ENCODE measurements at places on chromosomes 7 and 10. TPM values are rescaled to one million over a fixed set of nuclear protein-coding genes. Genes with fewer than 3 reads are reported as not detected.

The NPY4R2 gene
- total RNA-seq = not detected

The AVL9 gene
- 10.0 TPM for total RNA-seq

The TRIM50 gene
- total RNA-seq = 0.72 TPM

The LIPN gene
- not detected for total RNA-seq

The TCF7L2 gene
- 11.1 TPM for total RNA-seq

The NRG3 gene
- total RNA-seq = not detected

The GJD4 gene
- not detected for total RNA-seq

The MCM10 gene
- total RNA-seq = 4.2 TPM

The ASZ1 gene
- not detected for total RNA-seq

The SEMA3D gene
- total RNA-seq = 1.00 TPM

The AKR1C3 gene
- 25.1 TPM for total RNA-seq

GRCh38 chr7:158955146-158955870 is 99.0 kb downstream of the DYNC2I1 start:
- peaks cover 12% of the 10 kb centered on the region for H3K27me3 ChIP-seq
- DNase-seq = no peak
- H3K27ac ChIP-seq = no peak overlapping the region
- H3K36me3 ChIP-seq = no peaks in the 10 kb centered on the region
- no peak overlapping the region for H3K4me3 ChIP-seq

DNA sequence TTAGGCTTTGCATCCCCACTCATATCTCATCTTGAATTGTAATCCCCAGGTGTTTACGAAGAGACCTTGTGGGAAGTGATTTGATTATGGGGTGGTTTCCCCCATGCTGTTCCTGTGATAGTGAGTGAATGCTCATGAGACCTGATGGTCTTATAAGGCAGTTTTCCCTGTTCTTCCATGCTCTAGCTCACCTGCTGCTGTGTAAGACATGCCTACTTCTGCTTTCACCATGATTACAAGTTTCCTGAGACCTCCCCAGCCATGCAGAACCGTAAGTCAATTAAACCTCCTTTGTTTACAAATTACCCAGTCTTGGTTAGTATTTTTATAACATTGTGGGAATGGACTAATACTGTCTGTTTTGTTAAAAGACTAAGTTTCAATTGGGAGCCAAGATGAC is 35.3 kb upstream of the ZNF92 start:
- no peaks in the 10 kb centered on the region for H3K36me3 ChIP-seq
- H3K4me1 ChIP-seq = no peaks in the 10 kb centered on the region
- H3K27ac ChIP-seq = no peak overlapping the region
- DNase-seq = no peak
- no peaks in the 10 kb centered on the region for H3K27me3 ChIP-seq

- no peaks in the 10 kb centered on the region for H3K27me3 ChIP-seq
- H3K4me3 ChIP-seq = peak overlapping the region; percentile 18
- peak overlapping the region; percentile 98 for H3K27ac ChIP-seq
- H3K36me3 ChIP-seq = no peaks in the 10 kb centered on the region
- peak; percentile 79 for DNase-seq
- H3K4me1 ChIP-seq = peaks cover 100% of the 10 kb centered on the region
Measured at GRCh38 chr10:71766717-71767419, 6.5 kb downstream of the VSIR start.

DNA sequence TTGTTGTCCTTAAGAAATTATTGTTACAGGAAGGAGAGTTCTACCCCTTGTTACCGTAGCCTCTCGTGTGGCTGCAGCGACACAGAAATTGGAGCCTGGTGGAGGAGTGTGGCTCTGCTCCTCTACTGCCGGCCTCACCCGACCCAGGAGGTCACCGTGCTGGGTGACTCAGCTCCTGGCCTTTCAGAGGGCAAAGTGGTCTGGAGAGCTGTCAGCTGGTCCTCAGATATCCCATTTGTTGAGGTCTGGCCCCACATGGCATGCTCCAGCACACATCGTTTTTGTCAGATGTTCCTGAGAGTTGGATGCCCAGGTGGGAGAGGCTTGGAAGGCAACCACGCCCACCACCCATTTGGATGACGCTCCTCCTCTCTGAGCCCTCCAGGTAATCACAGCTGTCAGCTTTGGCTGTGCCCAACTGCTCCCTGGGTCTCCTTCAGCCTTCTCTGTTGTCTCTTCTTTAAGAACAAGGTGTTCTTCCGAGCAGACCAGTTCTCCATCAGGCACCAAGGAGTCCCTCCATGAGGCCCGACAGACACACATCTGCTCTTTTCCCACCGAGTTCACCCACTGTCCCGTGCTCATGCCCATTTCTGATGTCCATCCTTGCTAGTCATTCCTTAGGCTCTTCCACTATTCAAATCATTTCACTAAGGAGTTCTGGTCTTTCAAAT is 80.3 kb downstream of the RAMP3 start:
- no peaks in the 10 kb centered on the region for H3K36me3 ChIP-seq
- no peaks in the 10 kb centered on the region for H3K4me1 ChIP-seq
- no peaks in the 10 kb centered on the region for H3K27me3 ChIP-seq
- no peak overlapping the region for H3K27ac ChIP-seq
- no peak for DNase-seq

- peak overlapping the region; percentile 88 for H3K27ac ChIP-seq
- peaks cover 13% of the 10 kb centered on the region for H3K4me1 ChIP-seq
- H3K4me3 ChIP-seq = no peak overlapping the region
- H3K27me3 ChIP-seq = no peaks in the 10 kb centered on the region
- DNase-seq = no peak
Measured at GRCh38 chr10:77975086-77975666, 48.6 kb upstream of the DLG5 start.

DNA sequence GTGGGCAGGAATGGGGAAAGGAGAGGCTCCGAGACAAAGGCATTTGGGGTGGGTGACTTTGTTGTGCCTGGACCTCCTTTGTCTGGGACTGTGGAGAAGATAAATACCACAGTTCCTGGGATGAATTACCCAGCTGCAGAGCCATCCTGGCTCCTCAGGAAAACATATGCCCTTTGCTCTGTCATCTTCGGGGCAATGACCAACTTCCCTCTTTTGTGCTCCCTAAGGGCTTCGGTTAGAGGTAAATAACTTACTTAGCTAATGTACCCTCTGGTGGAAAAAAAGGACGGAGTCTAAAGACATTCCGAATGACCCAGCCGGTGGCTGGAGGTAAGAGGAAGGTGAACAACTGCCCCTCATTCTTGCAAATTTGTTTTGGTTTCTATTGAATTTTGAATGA is 345.7 kb downstream of the GATA3 start:
- no peak for DNase-seq
- no peaks in the 10 kb centered on the region for H3K4me1 ChIP-seq
- no peaks in the 10 kb centered on the region for H3K27me3 ChIP-seq
- H3K4me3 ChIP-seq = no peak overlapping the region
- H3K36me3 ChIP-seq = no peaks in the 10 kb centered on the region

DNA sequence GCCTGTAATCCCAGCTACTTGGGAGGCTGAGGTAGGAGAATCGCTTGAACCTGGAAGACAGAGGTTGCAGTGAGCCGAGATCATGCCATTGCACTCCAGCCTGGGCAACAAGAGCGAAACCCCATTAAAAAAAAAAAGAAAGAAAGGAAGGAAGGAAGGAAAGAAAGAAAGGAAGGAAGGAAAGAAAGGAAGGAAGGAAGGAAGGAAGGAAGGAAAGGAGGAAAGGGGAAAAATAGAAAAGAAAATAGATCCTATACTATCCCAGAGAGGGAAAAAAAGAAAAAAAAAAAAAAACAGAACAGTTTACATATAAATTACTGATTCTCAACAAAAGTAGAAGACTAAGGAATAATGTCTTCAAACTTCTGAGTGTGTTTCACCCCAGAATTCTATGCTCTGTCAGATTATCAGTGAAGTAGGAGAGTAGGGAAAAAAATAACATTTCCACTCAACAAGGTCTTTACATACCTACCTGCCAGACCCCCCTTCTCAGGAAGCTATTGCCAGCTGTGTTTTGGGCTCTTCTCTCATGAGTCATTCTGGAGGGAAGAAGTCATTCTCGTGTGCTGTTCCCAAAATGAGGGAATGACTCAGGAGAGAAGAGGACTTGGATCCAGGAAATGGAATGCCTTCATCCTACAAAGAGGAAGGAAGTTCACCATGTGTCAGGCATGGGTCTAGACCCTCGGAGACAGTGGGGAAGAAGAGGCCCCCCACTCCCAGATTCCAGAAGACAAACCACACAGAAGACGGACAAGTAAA is 20.9 kb downstream of the RGS10 start:
- no peak overlapping the region for H3K4me3 ChIP-seq
- no peaks in the 10 kb centered on the region for H3K4me1 ChIP-seq
- H3K27me3 ChIP-seq = no peaks in the 10 kb centered on the region

GRCh38 chr7:150781103-150781502 is 19.1 kb downstream of the TMEM176B start:
- DNase-seq = no peak
- no peak overlapping the region for H3K27ac ChIP-seq
- peaks cover 26% of the 10 kb centered on the region for H3K4me1 ChIP-seq

- H3K36me3 ChIP-seq = no peaks in the 10 kb centered on the region
- H3K27ac ChIP-seq = peak overlapping the region; percentile 93
- H3K27me3 ChIP-seq = no peaks in the 10 kb centered on the region
- no peak for DNase-seq
- H3K4me1 ChIP-seq = peaks cover 44% of the 10 kb centered on the region
Measured at GRCh38 chr10:110010486-110011378, 2.9 kb downstream of the ADD3 start.

DNA sequence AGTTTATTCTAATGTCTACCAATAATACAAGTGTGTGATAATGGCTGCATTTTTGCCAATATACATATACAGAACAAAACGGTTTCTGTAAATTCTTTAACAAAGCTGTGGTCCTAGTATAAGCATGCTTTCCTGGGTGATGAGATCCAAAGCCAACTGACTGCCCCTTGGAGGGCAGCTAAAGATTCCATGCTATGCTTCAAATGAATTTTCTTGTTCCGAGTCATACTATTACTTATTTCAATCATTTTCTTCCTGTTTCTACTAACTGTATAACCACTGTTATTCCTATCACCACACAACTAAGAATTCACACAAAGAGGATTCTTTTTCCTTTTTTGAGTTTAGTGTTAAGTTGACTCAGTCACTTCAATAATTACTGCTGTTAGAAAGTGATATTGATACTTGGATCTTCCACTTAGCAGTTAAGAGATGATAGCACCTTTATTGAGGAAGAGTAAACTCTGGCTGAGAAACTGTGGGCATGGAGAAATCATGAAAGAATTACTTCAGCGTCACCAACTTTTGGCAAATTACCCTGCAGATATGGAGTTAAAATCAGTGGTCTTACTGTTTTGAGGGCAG is 197.5 kb downstream of the ARL4A start:
- no peaks in the 10 kb centered on the region for H3K27me3 ChIP-seq
- no peak overlapping the region for H3K4me3 ChIP-seq
- DNase-seq = no peak
- H3K36me3 ChIP-seq = no peaks in the 10 kb centered on the region
- H3K27ac ChIP-seq = no peak overlapping the region
- no peaks in the 10 kb centered on the region for H3K4me1 ChIP-seq

DNA sequence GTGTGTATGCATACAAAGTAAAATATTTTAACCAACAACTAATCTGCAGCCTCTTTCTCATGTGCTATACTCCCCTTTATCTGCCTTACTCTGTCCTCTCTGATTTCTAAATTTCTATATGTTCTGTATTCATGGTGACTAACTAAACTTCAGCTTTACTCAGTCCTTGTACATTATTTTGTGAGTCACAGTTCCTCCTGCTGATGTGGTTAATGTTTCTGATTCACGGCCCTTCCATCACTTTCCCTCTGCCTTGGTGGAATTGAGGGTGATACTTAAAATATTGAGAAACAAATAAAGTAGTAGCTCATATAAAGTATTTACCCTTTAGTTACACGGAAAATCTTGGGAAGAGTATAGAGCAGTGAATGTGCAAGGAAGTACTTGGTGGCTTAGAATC is 899.1 kb upstream of the ZWINT start:
- H3K4me1 ChIP-seq = no peaks in the 10 kb centered on the region
- H3K36me3 ChIP-seq = no peaks in the 10 kb centered on the region
- no peak for DNase-seq
- H3K4me3 ChIP-seq = no peak overlapping the region

- H3K4me1 ChIP-seq = peaks cover 21% of the 10 kb centered on the region
- no peaks in the 10 kb centered on the region for H3K36me3 ChIP-seq
- DNase-seq = no peak
Measured at GRCh38 chr10:35092851-35093250, 2.7 kb upstream of the CUL2 start.

GRCh38 chr10:119640384-119640783 is 10.8 kb upstream of the BAG3 start:
- H3K4me3 ChIP-seq = no peak overlapping the region

GRCh38 chr10:126171555-126171954 is 216.7 kb downstream of the ADAM12 start:
- no peak for DNase-seq
- no peak overlapping the region for H3K27ac ChIP-seq
- H3K27me3 ChIP-seq = peaks cover 4% of the 10 kb centered on the region

GRCh38 chr7:71131256-71132126 is 453 bp upstream of the GALNT17 start:
- H3K4me1 ChIP-seq = no peaks in the 10 kb centered on the region
- peak overlapping the region; percentile 50 for H3K4me3 ChIP-seq
- H3K27ac ChIP-seq = peak overlapping the region; percentile 61
- peak; percentile 72 for DNase-seq

GRCh38 chr7:71626206-71626605 is 494.3 kb downstream of the GALNT17 start:
- no peaks in the 10 kb centered on the region for H3K36me3 ChIP-seq
- H3K4me1 ChIP-seq = no peaks in the 10 kb centered on the region
- no peak overlapping the region for H3K27ac ChIP-seq
- DNase-seq = no peak

GRCh38 chr10:10397906-10398305 is 619.8 kb upstream of the CELF2 start:
- H3K36me3 ChIP-seq = no peaks in the 10 kb centered on the region
- DNase-seq = no peak
- H3K27ac ChIP-seq = no peak overlapping the region
- H3K27me3 ChIP-seq = no peaks in the 10 kb centered on the region

GRCh38 chr7:2619116-2619515 is 12.7 kb upstream of the TTYH3 start:
- no peak overlapping the region for H3K27ac ChIP-seq
- H3K4me1 ChIP-seq = peaks cover 28% of the 10 kb centered on the region
- no peaks in the 10 kb centered on the region for H3K36me3 ChIP-seq
- H3K27me3 ChIP-seq = no peaks in the 10 kb centered on the region
- H3K4me3 ChIP-seq = no peak overlapping the region

DNA sequence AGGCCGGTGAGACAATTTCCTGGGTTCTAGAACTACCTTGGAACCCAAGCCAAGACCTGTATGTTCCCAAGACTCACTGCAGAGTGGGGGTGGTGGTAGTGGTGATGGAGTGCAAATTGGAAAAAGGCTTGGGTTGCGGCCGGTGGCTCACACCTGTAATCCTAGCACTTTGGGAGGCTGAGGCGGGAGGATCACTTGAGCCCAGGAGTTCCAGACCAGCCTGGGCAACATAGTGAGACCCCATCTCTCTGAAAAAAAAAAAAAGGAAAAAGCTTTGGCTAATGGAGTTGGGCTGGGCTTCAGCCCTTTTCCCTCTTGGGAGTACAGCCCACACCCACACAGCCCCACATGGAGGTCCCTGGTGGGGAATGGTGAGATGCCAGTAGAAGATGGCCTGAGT is 4.1 kb downstream of the AP4M1 start:
- no peak overlapping the region for H3K27ac ChIP-seq
- no peak overlapping the region for H3K4me3 ChIP-seq
- no peak for DNase-seq
- no peaks in the 10 kb centered on the region for H3K4me1 ChIP-seq
